ENCODE measurements at places on chromosomes 7 and 10.

DNA sequence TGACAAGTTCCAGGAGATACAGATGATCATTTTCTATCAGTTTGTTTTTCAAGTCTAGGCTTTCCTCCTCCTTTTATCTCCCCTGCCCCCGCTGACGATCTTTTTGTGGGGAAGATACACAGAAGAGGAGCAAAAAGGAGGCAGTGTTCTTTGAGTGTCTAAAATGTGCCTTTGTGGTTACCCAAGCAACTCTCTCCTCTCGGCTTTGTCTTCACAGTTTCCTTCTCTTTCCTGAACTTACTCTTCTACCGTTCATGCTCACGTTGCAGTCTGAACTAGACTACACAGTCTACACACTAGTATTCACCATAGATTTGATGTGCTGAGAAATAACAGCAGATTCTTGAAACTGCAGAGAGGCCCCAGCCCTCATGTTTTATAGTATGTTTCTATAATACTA lies 23.6 kb downstream of the CEP41 start:
- H3K27ac ChIP-seq, result no peak overlapping the region
- H3K4me3 ChIP-seq, result no peak overlapping the region
- peaks cover 3% of the 10 kb centered on the region for H3K36me3 ChIP-seq
- DNase-seq, result no peak

DNA sequence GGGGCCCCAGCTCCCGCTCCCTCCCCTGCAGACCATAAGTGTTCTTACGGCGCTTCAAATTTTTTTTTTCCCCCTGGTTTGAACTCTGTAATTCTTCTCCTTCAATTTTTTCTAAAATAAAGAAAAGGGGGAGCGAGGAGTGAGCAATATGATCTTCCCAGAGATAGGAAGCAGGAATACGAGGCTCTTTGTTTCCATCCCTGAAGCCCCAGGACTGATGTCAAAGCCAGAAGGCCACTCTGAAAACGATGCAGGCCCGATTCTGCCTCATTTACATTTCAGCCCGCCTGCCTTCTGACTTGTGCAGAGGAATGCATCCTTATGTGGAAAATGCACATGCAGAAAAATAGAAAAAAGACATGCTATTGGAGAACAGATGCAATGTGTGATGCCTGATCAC lies 401.5 kb upstream of the MKI67 start:
- no peak overlapping the region for H3K27ac ChIP-seq
- no peaks in the 10 kb centered on the region for H3K4me1 ChIP-seq
- peaks cover 26% of the 10 kb centered on the region for H3K27me3 ChIP-seq
- no peaks in the 10 kb centered on the region for H3K36me3 ChIP-seq
- DNase-seq, result no peak

DNA sequence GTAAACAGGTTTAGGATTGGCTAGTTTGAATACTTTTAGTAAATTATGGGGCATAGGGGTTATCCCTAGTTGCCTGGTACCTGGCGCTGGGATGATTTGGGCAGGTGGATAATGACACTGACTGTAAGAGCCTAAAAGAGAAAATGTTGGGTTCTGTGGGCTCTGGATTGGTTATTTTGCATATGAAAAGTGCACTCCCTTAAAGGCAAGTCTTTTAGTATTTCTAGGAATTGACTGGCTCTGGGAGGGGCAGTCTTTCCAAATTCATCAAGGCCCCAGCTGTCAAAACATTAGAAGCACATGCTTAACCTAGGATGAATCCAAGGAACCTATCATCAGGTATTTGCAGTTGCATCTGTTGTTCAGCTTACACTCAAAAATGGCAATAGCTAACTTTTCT lies 454.6 kb upstream of the SORCS1 start:
- H3K27me3 ChIP-seq, result no peaks in the 10 kb centered on the region
- H3K4me3 ChIP-seq, result no peak overlapping the region
- DNase-seq, result no peak
- H3K36me3 ChIP-seq, result no peaks in the 10 kb centered on the region

DNA sequence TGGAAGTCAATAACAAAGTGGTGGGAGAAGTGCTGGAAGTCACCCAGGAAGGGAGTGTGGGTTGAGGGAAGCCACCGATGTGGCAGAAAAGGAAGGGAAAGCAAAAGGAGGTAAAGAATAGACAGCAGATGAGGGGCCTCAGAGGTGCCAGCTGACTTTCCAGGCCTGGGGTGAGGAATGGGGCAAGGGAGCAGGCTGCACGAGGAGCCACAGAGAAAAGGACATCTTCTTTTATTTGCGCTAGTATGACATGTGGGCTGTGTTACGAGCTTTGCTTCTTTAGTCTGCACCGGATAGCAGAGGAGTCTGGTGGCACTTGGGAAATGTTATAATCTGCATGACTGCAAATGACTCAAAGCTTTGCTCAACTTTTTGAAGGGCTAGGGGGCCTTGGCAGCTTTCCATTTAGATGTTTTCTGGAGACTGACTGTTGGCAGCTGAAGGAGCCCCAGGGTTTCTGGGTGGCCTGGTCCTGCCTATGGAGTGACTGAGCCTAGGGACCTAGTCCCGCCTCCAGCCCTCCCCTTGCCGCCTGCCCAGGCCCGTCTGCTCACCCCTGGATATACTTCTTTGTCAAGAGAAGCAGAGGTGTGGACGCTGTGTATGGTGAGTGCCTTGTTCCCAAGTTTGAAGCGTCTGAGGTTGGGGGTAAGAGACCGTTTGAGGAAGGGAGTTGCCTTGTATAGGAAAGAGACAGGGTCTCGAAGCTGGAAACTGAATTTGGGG lies 5.1 kb downstream of the PRXL2A start:
- DNase-seq, result peak; percentile 96
- H3K4me3 ChIP-seq, result no peak overlapping the region
- peaks cover 43% of the 10 kb centered on the region for H3K4me1 ChIP-seq
- peaks cover 6% of the 10 kb centered on the region for H3K36me3 ChIP-seq

DNA sequence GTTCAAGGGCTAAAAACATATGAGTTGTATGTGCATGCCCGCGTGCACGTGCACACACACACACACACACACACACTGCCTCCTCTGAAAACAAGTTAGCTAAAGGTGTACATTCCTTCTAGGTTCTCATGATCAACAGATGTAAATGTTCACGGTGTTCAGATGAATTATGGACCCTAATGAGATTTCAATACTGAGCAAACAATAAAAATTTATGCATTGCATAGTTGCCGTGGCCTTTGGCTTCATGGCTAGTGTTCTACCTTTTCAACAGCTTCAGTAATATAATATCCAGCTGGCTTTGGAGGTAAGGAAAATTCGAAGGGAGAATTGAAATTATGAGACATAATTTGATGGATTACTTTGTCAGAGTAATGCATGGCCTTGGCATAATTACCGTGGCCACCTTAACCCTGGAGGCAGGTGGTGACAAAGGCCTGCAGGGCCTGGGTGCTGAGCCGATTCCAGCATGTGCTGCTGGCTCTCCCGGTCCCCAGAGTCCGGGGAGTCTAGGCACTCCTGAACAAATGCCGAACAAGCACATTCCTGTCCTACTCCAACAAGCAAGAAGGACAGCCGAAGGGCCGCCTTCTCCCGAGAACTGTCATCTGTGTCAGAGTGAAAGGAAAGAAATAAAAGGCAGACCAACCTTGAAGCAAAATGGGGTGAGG lies 166.6 kb upstream of the TCF7L2 start:
- peak overlapping the region; percentile 39 for H3K4me3 ChIP-seq
- no peak overlapping the region for H3K27ac ChIP-seq
- H3K27me3 ChIP-seq, result no peaks in the 10 kb centered on the region

- DNase-seq, result no peak
- no peak overlapping the region for H3K27ac ChIP-seq
- H3K36me3 ChIP-seq, result no peaks in the 10 kb centered on the region
- no peaks in the 10 kb centered on the region for H3K27me3 ChIP-seq
Observed at GRCh38 chr7:7792056-7792455, 73.6 kb upstream of the RPA3 start.

GRCh38 chr10:102405108-102405571 lies 9.6 kb downstream of the NFKB2 start:
- no peak overlapping the region for H3K27ac ChIP-seq
- peaks cover 41% of the 10 kb centered on the region for H3K27me3 ChIP-seq
- H3K4me1 ChIP-seq, result peaks cover 43% of the 10 kb centered on the region
- no peak for DNase-seq

DNA sequence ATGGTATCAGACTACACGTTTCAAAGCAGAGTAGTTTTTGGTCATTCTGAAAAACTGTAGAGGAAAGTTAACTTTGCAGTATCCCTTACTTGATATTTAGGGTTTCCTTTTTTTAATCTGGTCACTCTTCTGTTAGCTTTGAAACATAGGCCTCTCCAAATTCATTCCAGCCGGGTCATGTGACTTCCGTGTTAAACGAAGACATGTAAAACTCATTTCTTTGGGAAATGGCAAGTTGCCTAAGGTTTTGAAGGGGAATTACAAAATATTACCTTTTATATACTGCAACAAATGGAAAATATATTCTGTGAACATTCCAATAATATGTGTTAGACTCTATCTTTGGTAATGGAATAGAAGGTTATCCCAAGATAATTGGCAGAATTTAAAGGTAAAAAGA lies 9.5 kb downstream of the TES start:
- H3K4me1 ChIP-seq, result no peaks in the 10 kb centered on the region
- no peaks in the 10 kb centered on the region for H3K27me3 ChIP-seq
- H3K4me3 ChIP-seq, result no peak overlapping the region
- no peak overlapping the region for H3K27ac ChIP-seq
- DNase-seq, result no peak

Measured in mesenchymal stem cell (in vitro differentiated cells and primary cell).